ENCODE measurements at places on chromosomes 1 and 21.

- no peak for DNase-seq
These were observed 56.3 kb downstream of the WNT9A start for GRCh38 chr1:227891223-227891954.

- no peak for DNase-seq
These were observed at the start of gene KCNQ4 for GRCh38 chr1:40783001-40783905. Gene KCNQ4, plus strand, starts transcription at chr1:40783787. Its CDS starts 307 bp downstream, at chr1:40784094.

- no peak for DNase-seq
These were observed 51.7 kb upstream of the BARHL2 start for GRCh38 chr1:90768826-90769225.

GRCh38 chr1:39317111-39317510, 112.6 kb downstream of the MACF1 start:
- no peak for DNase-seq

DNA sequence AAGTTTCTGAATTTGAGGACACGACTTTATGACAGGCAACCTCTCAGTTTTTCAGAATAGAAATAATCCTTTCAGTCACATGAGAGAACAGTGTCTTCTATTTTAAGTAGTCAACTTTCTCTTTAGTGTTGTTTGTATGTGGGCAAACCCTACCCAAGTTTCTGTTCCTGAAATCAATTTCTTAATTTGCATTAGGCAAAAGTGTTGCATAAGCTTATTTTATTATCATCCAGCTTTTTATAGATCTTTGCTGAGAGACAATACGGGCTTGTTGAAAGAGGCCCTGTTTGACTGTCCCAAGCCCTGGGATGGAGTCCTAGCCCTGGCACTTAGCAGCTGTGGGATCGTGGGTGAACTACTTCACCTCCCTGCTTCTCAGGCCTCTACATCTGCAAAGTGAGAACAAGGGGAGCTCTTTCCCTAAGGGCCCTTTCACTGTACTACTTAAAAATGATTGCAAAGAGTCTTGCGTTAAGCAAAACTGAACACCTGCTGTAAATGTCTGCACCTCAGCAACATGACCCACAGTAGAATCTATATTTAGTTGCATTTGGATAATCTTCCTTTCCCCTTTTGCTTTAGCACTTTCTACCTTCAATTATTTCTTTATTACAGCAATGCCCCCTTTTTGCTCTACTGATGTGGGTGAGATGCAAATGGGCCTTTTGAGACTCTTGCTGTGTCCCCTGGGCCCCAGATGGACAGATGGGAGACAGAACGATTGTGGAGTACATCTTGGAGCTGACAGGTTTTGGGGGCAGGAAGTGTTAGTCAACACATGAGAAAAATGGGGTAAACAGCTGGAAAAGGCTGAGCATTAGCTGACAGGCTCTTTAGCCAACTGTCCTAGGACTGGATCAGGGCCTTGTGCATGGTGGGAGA, 41.0 kb upstream of the SCAF4 start:
- peak; percentile 67 for DNase-seq

DNA sequence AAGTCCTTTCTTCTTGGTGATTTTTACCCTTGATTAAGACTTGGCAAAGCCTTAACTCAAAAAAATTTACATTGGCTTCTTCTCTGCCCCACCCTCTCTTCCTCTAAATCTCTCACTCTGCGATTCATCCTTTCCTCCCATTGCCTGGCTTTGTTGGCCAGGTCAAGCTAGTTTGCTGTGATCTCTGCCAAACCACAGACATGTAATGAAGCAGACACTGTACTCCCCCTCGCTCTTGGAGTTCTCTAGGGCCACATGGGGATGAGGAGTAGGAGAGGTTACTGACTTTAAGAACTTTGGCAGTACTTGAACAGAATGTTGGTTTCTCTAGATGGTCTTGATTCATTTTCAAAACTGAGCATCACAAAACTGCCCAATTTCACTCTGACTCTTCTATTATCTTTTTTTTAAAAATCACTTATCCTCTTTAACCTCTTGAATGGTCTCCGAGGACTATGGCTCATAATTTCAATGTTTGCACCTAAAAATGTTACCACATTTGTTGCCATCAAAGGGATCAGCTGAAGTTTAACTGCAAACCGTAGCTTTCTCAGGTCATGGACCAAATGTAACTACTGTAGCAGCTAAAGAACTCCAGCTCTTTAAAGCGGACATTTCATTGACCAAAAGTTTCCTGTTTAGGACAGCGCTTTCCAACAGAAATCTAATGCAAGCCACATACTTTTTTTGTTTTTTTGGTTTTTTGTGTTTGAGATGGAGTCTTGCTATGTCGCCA, 62.7 kb upstream of the IPO9 start:
- no peak for DNase-seq

- DNase-seq, result no peak
These were observed 1008.3 kb upstream of the B3GALT2 start for GRCh38 chr1:194194724-194195123.

DNA sequence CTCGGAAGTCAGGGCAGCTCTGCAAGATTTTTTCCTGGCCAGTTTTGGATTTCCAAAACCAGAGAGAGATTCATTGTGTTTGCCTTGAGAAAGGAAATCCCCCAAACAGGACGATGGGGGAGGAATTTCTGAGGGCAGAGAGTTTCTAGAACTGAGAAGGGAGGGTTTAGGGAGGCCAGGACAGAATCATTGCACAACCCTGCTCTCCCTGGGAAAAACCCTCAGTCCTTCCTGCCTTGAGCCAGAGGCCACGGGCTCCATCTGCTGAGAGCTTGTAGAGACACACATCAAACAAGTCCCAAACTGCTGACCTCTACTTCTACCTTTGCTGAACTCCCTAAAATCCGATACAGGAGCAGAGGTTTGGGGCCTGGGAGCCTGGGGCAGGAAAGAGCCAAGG, 99.7 kb downstream of the NMNAT2 start:
- DNase-seq, result peak; percentile 11

DNA sequence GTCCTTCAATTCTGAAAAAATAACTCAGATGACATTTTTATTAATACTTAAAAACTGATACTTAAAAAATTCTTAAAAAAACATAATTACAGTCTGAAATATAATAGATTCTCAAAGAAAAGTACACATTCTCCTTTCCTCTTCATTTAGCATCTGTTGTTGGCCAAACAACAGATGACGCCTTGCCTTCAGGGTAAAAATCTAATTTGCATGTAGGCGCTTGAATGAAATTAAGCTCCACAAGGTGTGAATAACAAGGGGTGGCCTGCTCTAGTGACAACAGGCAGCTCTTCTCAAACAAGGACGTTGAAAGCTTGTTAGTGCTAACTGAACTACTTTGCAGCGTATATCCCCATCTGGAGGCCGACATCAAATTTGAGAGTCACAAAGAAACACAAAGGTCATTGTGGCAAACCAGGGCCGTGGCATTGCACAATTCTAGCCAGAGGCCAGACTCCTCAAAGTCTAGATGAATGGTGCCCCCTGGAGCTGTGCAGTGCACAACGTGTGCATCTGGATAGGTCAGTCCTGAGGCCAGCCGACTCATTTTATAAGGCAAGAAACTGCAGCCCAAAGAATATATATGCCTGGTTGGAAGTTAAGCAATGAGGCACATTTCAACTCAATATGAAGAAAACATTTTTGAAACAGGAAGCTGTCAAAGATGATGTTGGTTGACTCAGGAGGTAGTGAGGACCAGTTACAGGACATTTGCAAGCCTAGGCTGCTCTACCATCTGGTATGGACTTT, 459.2 kb upstream of the RUNX1 start:
- no peak for DNase-seq

- DNase-seq, result no peak
These were observed 39.5 kb downstream of the RNF115 start for GRCh38 chr1:145784409-145784808.
